Stimulated activated CD8-positive, alpha-beta memory T cell treated with anti-CD3 and anti-CD28 coated beads, Interleukin-7, amount 100 ng/mL, for 1 hour (primary cell): ENCODE measurements at places on chromosomes 16 and 17.

DNA sequence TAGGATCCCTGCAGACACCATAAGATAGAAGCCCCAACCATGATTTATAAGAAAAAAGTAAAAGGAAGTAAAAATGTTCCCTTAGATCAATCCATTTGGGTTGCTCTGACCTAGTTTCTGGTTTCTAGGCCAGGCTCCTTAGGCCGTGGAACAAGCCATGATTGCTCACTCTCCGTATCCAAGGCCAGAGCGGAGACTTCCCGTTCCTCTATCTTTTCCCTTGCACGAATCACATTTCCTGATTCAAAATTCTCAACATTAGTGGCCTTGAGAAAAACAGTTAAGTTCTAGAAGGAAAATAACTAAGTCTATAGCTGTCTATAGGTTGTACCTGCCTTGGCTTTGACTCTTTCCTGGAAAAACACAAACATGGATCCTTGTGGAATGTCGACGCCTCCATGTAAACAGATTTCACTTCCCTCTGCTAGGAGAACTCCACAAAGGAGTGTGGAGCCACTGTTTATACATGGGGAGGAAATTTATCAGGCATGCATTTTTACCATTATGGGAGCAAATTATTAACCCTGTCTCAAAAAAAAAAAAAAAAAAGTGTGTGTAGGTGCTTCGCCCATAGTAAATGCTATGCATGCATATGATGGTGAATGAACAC is 149.6 kb downstream of the ZFHX3 start:
- no peak for DNase-seq

DNA sequence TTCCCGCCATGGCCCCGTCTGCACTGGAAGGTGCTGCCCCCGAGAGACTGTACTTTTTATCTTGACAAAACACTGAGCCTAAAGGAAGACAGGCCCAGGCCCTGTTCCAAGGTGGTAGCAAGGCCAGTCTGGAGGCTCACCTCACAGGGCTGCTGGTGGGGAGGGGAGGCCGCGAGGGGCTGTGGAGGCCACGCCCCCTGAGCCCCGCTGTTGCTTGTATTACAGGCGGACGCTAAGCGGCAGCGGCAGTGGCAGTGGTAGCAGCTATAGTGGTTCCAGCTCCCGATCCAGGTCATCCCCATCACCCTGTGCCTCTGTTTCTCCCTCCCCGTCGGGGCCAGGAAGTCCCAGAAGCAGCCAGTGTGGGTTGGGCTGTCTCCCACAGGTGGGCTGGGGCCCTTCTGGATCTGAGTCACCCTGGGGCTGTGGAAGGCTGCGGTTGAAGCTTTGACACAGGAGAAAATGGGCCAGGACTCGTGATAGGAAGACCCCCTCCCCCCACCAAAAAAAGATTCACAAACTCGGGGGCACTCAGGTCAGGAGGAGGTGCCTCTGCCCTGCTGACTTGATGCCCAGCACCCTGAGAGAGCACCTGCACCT is 13.3 kb upstream of the IL17C start:
- no peak for DNase-seq

GRCh38 chr16:57383276-57384247 is 11.3 kb downstream of the CX3CL1 start:
- no peak for DNase-seq

GRCh38 chr17:2814049-2814448 is 17.8 kb downstream of the RAP1GAP2 start:
- no peak for DNase-seq

GRCh38 chr16:89323120-89323960 is 105.8 kb downstream of the ZNF778 start:
- no peak for DNase-seq

- DNase-seq, result no peak
Observed at GRCh38 chr17:924711-925475, 54.7 kb downstream of the NXN start.

GRCh38 chr16:27951489-27952120 is 111.9 kb downstream of the GSG1L start:
- DNase-seq, result no peak

DNA sequence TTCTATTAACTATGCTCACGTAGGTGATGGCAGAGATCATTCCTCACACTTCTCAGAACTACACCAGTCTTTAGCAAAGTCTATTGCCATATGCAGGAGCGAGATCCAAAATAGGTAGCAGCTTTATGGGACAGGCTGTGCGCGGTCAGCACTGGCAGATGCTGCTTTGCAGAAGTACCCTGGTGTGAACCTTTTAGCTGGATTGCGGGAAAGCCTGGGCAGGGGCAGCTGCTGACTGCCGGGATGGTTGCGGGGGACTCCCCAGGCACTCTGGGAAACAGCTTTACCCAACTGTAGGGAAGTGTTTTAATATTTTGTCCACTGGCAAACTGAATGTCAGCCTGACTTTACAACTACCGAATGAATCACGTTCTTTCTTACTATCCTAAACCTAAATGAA is 251.3 kb downstream of the HS3ST3A1 start:
- DNase-seq, result no peak

DNA sequence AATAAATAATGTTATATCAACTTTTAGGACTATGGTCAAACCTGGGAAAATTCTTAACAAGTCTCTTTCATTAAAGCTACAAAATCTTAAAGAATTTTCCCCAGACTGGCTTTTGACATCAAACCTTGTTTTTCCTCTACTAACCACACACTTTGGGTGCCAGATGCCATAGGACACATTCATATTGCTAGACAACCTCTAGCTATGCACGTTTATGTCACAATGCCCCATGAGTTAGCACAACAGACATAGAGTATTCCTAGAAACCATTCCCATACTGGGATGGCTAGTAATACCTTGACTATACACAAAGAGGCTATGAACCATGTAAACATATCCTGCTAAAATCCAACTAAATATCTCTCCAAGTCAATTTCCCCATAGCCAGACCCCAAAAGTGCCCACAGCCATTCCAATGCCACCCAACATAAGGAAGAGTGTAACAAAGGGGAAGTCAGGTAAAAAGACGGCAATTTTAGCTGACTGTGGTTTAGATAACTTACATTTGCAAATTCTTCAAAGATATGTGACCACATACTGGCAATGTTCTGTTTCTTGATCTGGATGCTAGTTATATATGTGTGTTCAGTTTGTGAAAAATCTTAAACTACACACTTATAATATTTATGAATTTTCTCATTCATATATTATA is 23.4 kb downstream of the SMURF2 start:
- no peak for DNase-seq

- DNase-seq, result no peak
Observed at GRCh38 chr17:39144416-39144840, 7.0 kb downstream of the PLXDC1 start.

- no peak for DNase-seq
Observed at GRCh38 chr17:15261802-15262290, 3.3 kb downstream of the PMP22 start.

GRCh38 chr17:14553847-14554246 is 253.0 kb downstream of the HS3ST3B1 start:
- DNase-seq, result no peak

DNA sequence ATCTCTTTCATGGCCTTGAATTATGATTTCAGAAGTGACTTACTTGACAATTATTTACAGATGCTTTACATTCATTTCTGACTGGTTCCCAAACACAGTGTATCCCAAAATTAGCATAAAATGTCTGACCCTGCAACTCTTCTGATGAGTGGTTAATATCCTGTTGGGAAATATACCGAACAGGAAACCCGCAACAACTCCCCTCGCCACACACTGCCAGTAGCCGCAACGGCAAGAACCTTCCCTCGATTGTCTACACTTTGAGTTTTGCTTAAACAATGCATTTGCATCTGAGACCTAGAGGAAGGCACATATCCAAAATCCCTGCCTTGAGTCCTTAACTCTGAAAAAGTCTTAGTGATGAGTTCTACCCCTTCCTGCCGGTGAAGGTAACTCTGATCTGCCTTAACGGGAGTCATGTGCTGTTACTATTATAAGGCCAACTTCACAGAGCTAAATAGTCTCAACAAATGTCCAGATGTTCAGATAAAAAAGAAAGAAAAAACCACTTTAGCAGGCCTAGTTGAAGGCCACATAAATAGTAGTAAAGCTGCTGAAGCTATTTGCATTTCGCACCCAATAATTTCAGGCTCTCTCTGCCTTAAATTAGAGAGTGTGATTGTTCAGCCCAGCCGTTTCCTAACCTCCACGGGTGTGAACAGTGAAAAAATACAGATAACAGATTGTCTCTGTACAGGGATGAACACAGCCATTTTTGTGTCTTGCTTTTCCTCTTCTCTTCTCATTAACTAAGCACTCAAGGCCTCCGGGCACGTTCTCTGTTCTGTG is 321.1 kb downstream of the HS3ST3B1 start:
- no peak for DNase-seq

- DNase-seq, result no peak
Observed at GRCh38 chr16:79437764-79438751, 162.5 kb downstream of the MAF start.

DNA sequence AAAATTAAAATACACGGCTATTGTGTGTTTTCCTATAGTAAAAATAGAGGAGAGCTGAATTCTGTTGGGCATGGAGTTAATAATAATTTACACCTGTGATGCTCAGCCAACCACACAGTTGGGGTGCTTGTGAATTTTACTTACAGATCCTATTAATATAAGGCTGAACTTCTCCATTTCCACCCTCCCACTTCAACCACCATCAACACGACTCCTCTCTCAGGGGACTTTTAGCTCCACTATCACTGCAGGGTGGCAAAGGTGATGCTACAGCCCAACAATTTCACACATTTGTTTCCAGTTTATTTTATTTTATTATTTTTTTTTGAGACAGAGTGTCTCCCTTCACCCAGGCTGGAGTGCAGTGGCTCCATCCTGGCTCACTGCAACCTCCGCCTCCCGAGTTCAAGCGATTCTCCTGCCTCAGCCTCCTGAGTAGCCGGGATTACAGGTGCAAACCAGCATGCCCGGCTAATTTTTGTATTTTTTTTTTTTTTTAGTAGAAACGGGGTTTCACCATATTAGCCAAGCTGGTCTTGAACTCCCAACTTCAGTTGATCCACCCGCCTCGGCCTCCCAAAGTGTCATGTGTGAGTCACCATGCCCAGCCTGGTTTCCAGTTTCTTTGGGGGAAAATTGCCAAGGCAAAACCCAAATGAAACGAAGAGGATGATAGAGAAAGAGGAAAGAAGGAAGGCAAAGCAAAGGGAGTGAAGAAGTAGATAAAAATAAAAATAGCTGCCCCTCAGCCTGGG is 57.9 kb downstream of the GNA13 start:
- no peak for DNase-seq

GRCh38 chr16:27226476-27226875 is 23.1 kb downstream of the KDM8 start:
- no peak for DNase-seq

DNA sequence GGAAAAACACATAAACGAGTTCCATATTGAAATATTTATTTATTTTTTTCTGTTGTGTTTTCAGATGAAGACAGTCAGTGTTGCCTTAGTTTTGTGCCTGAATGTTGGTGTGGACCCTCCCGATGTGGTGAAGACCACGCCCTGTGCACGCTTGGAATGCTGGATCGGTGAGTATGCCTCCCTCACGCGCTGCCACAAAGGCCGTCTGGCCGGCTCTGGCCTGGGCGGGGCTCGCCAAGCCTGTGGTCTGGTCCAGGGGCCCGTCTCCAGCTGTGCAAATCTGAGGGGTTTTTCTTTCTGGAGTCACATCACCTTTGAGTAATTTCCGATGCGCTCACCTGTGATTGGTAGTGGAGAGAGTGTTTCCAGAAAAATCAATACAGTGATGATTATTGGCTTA is 81.0 kb downstream of the RPTOR start:
- no peak for DNase-seq

GRCh38 chr16:48385253-48386150 is at the start of gene SIAH1:
TSS of gene SIAH1 (minus strand) at chr16:48385413. CDS start at chr16:48362428, 22,985 bp downstream.
- DNase-seq, result peak; percentile 78

DNA sequence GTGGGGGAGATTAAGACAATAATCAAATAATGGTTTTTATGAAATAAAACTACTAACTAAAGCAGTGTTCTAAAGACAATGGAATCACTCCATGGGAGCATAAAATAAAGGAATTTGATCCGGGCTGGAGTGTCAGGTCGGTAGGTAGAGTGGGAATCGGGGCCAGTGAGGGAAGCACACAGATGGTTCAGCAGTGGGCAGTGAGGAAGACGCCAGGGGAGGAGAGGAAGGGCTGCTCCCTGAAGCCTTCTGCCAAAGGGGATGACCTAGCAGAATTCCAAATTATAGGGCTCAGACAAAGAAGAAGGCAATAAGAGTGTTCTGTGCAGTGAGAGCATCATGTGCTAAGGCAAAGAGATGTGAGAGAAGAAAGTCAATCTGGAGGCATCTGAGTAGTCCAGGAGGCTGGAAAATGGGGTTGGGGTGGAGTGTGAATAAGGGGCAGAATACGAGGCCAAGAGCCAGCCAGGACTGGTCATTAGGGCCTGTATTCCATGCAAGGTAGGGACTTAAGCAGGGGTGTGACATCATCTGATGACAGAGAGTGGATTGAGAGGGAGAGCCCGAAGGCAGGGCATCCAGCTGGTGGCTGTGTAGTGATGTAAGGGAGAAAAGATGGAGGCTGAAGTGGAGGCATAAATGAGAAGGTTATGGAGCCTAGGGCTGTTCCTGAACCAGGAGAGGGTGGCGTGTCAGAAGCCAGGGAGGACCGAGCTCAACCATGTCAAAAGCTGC is 137.6 kb downstream of the COPRS start:
- DNase-seq, result no peak
